ENCODE measurements at places on chromosomes 7 and 10. TPM values are rescaled to one million over a fixed set of nuclear protein-coding genes. Genes with fewer than 3 reads are reported as not detected.

Gene CYP2C19
- not detected for total RNA-seq

Gene TLX1
- not detected for total RNA-seq

Gene NRAP
- under 0.01 TPM for total RNA-seq

Gene AKR1B15
- not detected for total RNA-seq

Gene PIP
- not detected for total RNA-seq

Gene ASIC3
- total RNA-seq: not detected

Gene NPFFR1
- not detected for total RNA-seq

Gene GHRHR
- not detected for total RNA-seq

Gene C10orf95
- total RNA-seq: not detected

Gene CNPY4
- 34.4 TPM for total RNA-seq

Gene FBXL15
- total RNA-seq: 9.0 TPM

Gene TUBAL3
- not detected for total RNA-seq

Gene CLRN3
- total RNA-seq: not detected

Gene COL28A1
- not detected for total RNA-seq

Gene TBC1D12
- 5.5 TPM for total RNA-seq

Gene PNLIP
- total RNA-seq: not detected

Gene SPDYE6
- total RNA-seq: not detected

Gene GPR15LG
- not detected for total RNA-seq

Gene HMX3
- total RNA-seq: not detected

Gene BLNK
- total RNA-seq: not detected

Gene CALCR
- total RNA-seq: not detected

Gene HHEX
- 7.7 TPM for total RNA-seq

Gene RHOBTB1
- 13.9 TPM for total RNA-seq

Gene GNGT1
- total RNA-seq: not detected

Gene HOXA9
- total RNA-seq: not detected

Gene PCLO
- total RNA-seq: not detected

Gene HTR5A
- not detected for total RNA-seq

Gene SERPINE1
- total RNA-seq: 1,526 TPM

Gene PON1
- total RNA-seq: not detected

Gene PRSS37
- total RNA-seq: not detected

Gene GIMAP4
- not detected for total RNA-seq

Gene EDRF1
- 14.5 TPM for total RNA-seq

Gene COL13A1
- 4.0 TPM for total RNA-seq

Gene NT5C3A
- 16.3 TPM for total RNA-seq

Gene SEMA3D
- total RNA-seq: 17.9 TPM

Gene TCAF2
- 2.1 TPM for total RNA-seq

Gene FBXO24
- 0.30 TPM for total RNA-seq

Gene SEPTIN7
- 197 TPM for total RNA-seq

Gene NT5C2
- total RNA-seq: 78.2 TPM

Gene SLC26A4
- total RNA-seq: 0.68 TPM

Gene SLC39A12
- total RNA-seq: not detected

Gene PLXNA4
- total RNA-seq: 23.5 TPM

All from smooth muscle cell of the coronary artery (primary cell).